Activated naive CD8-positive, alpha-beta T cell treated with anti-CD3 and anti-CD28 coated beads, Interleukin-2, amount 10 ng/mL, durations not matched to agents 7 days and 5 days (primary cell): ENCODE measurements at places on chromosomes 12 and 14. TPM values are rescaled to one million over a fixed set of nuclear protein-coding genes. Genes with fewer than 3 reads are reported as not detected.
A peak's percentile ranks its signal among the peaks of the same experiment; 100 is the strongest.

DNA sequence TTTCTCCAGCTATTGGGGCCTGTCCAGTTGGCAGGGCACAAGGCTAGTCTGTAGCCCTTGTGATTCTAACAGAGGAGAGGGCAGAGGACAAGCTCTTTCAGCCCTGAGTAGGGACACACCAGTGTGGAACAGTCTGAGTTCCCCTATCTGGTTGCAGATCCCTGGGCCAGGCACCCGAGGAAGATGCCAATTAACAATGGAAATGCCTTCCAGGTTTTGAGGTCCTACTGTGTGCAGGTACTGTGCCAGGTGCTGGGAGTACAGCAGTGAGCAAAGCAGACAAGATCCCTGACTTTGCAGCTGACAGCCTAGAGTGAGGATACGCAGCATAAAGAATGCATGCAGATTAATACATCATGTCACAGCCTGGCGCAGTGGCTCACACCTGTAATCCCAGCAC lies 17.1 kb downstream of the DTX1 start:
- H3K4me1 ChIP-seq = peaks cover 18% of the 10 kb centered on the region
- no peaks in the 10 kb centered on the region for H3K27me3 ChIP-seq
- no peak overlapping the region for H3K4me3 ChIP-seq
- DNase-seq = no peak

The CHGA gene
- total RNA-seq = not detected

DNA sequence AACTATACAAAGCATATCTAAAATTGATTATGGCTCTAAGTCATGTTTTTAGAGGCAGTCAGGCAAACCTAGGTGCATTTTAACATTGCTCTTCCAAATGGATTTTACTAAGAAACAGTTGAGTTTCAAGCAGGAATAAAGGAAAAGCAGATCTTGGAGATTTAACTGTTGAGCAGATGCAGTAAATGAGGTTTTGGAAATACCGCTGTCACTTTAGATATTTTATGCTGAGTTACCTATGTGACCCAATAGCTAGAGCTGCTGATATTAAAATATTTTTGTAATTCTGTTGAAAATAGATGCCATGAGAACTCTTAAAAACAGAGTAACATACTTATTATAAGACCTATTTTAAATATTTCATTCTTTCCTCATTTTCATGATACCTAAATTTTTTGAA lies 181.4 kb downstream of the SYT1 start:
- H3K4me1 ChIP-seq = no peaks in the 10 kb centered on the region
- H3K36me3 ChIP-seq = no peaks in the 10 kb centered on the region
- no peak for DNase-seq

- peaks cover 2% of the 10 kb centered on the region for H3K36me3 ChIP-seq
- no peak overlapping the region for H3K4me3 ChIP-seq
Observed at GRCh38 chr12:13162904-13163303, 33.6 kb upstream of the EMP1 start.

The ANKS1B gene
- total RNA-seq = not detected

- no peak overlapping the region for H3K27ac ChIP-seq
- H3K36me3 ChIP-seq = no peaks in the 10 kb centered on the region
- peak overlapping the region; percentile 75 for H3K4me3 ChIP-seq
- H3K4me1 ChIP-seq = peaks cover 3% of the 10 kb centered on the region
- peak; percentile 79 for DNase-seq
Observed at GRCh38 chr12:31117203-31118011, 43.7 kb downstream of the DDX11 start.

The TSPAN19 gene
- total RNA-seq = not detected

DNA sequence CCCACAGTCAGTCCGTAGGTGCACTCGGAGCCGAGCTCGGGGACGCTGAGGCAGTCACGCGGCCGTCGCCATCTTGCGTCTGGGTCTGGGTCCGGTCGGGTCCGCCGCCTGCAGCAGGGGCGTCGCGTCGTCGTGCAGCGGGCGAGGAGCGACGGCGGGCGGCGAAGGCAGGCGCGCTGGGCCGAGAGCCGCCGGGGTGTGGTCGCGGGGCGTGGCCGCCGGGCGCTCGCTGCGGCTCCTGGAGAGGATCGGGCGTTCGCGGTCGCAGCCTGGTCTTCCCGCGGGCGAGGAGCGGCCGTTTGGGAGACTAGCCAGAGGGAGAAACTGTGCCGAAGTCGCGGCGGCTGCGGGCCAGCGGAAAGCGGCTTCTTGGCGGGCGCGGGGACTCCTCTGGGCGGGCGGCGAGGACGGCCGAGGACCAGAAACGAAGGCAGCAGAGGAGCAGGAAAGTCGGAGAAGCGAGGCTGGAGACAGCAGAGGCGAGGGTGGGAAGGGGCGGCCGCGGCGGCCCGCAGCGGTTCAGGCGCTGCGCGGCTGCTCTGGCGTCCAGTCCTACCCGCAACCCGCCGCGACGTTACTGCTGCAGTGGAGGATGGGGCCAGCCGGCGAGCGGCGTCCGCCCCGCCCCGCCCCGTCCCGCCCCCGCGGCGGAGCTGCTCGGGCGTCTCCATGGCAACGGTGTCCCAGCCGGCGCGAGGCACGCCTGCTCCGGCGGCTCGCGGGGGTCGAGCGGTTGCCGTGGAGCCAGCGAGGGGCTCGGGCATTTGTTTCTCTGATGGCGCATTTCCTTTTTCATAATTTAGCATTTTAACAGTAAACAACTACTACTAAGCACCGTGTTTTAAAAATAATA lies at the start of gene PNMA1:
Gene PNMA1 (minus strand): TSS at position 582 of the 853 bp plus-strand sequence. CDS start 745 bp downstream, outside the sequence.
- H3K4me1 ChIP-seq = peaks cover 21% of the 10 kb centered on the region
- H3K27ac ChIP-seq = peak within 1 kb of the TSS; percentile 97
- DNase-seq = peak; percentile 92
- no peaks in the 10 kb centered on the region for H3K27me3 ChIP-seq
- H3K4me3 ChIP-seq = peak within 1 kb of the TSS; percentile 96
- peaks cover 12% of the 10 kb centered on the region for H3K36me3 ChIP-seq

The LLPH gene
- total RNA-seq = 35.1 TPM

- peaks cover 24% of the 10 kb centered on the region for H3K27me3 ChIP-seq
- H3K27ac ChIP-seq = no peak overlapping the region
- DNase-seq = no peak
Observed at GRCh38 chr14:24978862-24979724, 70.9 kb downstream of the STXBP6 start.

DNA sequence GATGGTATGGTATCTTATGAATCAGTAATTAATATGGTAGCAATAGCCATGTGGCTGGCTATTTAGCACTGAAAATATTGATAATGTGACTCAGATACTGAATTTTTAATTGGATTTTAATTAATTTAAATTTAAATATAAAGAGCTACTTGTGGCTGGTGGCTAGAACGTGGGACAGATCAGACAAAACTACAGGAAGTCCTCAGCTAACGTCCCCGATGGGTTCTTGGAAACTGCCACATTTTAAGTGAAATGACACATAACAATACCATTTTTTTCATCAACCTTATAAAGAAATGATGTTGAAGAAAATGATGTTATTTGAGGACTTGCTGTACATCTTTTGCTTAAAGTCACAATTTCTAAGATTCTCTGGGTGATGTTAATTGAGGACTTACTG lies 138.1 kb upstream of the FLRT2 start:
- no peak for DNase-seq
- peaks cover 2% of the 10 kb centered on the region for H3K27me3 ChIP-seq
- no peaks in the 10 kb centered on the region for H3K36me3 ChIP-seq
- H3K4me3 ChIP-seq = no peak overlapping the region
- H3K27ac ChIP-seq = no peak overlapping the region

The TAS2R50 gene
- 1.4 TPM for total RNA-seq

GRCh38 chr14:30243805-30244204 lies 315.2 kb upstream of the G2E3 start:
- no peaks in the 10 kb centered on the region for H3K36me3 ChIP-seq
- H3K4me3 ChIP-seq = no peak overlapping the region
- H3K27ac ChIP-seq = no peak overlapping the region
- H3K27me3 ChIP-seq = no peaks in the 10 kb centered on the region
- no peak for DNase-seq

DNA sequence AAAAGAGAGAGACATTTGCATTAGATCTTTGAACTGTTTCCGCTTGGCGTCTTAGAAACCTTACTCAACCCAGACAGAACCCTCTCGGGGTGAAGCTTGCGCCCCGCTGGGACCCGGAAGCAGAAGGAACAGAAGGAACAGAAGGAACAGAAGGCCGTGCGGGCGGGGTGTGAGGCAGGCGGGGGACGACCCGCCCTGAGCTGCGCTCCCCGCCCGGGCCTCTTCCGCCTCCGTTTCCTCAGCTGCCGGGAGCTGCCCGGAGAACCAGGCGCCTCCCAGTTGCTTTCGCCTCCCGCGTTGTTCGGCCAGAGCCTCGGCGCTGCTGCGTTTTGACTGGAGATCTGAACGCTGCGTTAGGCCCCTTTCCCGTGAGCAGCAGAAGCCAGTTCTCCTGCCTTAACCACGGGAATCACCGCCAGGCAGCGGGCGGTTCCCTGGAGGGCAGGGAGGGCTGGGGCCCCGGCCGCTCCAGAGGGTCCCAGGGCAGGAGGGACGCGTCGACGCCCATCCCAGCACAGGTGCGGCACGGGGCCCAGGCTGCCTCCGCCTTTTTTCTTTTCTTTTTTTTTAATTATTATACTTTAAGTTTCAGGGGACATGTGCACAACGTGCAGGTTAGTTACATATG lies 19.3 kb upstream of the MMP17 start:
- H3K36me3 ChIP-seq = peaks cover 12% of the 10 kb centered on the region
- H3K4me3 ChIP-seq = peak overlapping the region; percentile 79
- H3K4me1 ChIP-seq = peaks cover 1% of the 10 kb centered on the region
- peak; percentile 62 for DNase-seq

DNA sequence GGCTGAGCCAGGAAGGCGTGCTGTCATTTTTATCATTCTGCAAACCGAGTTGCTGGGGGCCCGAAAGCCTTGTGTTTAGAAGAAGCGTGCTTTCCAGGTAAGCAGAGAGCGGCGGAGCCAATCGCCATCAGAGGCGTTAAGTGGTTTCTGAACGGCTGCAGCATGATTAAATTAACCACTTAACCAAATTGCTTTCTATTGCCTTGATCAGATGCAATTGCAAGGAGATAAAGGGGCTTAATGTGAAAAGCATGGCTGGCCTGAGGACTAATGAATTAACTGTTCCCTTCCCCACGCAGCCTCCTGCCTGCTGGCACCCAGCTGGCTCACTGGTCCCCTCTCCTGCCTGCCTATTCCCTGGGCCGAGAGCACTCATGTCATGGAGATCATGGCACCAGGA lies 36.6 kb upstream of the CHGA start:
- H3K36me3 ChIP-seq = peaks cover 1% of the 10 kb centered on the region
- H3K27ac ChIP-seq = no peak overlapping the region
- no peak for DNase-seq
- no peak overlapping the region for H3K4me3 ChIP-seq
- H3K4me1 ChIP-seq = peaks cover 1% of the 10 kb centered on the region
- H3K27me3 ChIP-seq = peaks cover 25% of the 10 kb centered on the region

The PRH2 gene
- total RNA-seq = not detected

DNA sequence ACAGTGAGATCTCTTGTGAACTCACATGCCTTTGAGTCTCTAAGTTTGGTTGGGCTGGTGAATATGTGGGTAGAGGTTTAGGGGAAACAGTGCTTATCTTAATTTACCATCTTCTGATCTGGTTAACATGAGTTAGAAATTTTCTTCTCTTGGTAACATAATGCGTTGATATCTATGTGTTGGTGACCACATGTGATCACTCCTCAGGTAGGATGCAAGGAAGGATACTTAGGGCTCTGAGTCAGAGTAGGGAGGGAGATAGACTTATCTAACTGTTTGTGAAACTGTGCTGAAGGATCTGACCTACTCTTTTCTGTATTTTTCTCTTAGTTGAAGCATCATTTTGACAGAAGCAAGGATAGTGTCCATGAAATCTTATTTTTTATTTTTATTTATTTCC lies 23.1 kb downstream of the FAM234B start:
- H3K4me1 ChIP-seq = peaks cover 8% of the 10 kb centered on the region
- H3K36me3 ChIP-seq = peaks cover 7% of the 10 kb centered on the region
- no peak overlapping the region for H3K4me3 ChIP-seq
- H3K27me3 ChIP-seq = no peaks in the 10 kb centered on the region

- H3K27ac ChIP-seq = peak overlapping the region; percentile 75
- DNase-seq = no peak
- H3K36me3 ChIP-seq = peaks cover 12% of the 10 kb centered on the region
- H3K27me3 ChIP-seq = no peaks in the 10 kb centered on the region
- H3K4me3 ChIP-seq = peak overlapping the region; percentile 79
Observed at GRCh38 chr12:121538699-121539061, 42.1 kb downstream of the KDM2B start.

The IAPP gene
- not detected for total RNA-seq

The RPS6KA5 gene
- 48.1 TPM for total RNA-seq

- no peak for DNase-seq
- H3K4me3 ChIP-seq = no peak overlapping the region
- H3K27me3 ChIP-seq = no peaks in the 10 kb centered on the region
- no peak overlapping the region for H3K27ac ChIP-seq
- H3K4me1 ChIP-seq = no peaks in the 10 kb centered on the region
Observed at GRCh38 chr12:100077367-100077766, 65.3 kb downstream of the BLTP3B start.

DNA sequence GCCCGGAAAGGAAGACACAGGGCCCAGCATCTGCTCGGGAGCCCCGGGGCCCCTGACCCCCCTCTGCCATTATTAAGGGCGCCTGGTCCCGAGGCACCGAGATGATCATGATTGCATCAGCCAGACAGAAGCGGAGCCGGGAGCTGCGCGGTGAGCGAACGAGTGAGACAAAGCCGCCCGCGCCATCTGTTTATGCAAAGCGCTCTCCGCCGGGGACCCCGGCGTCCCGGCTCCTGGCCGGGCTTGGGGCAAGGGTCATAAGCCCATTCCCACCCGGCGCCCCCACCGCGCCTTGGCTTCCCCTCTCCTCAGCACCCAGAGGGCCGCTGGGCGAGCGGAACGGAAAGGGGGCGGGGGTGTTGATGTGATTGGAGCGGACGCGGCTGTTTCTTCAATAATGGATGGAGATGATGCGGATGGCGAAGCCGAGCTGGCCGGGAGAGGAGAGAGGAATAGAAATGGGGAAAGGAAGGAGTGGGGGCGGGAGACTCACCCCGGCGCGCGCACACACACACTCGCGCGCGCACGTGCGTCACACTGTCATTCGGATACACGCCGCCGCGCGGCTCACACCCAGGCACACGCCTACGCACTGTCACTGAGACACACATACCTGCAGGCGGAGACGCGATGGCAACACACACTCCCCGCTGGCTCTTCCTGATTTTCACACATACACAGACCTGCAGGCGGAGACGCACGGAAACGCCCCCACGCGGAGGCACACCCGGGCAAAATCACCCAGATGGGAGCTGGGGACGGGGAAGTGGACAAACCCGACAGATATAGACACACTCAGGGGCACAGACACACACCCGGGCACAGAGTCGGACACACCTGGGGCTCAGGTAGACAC lies 10.7 kb downstream of the STAC3 start:
- peaks cover 42% of the 10 kb centered on the region for H3K27me3 ChIP-seq
- H3K4me3 ChIP-seq = peak overlapping the region; percentile 98
- H3K27ac ChIP-seq = peak overlapping the region; percentile 90
- peaks cover 55% of the 10 kb centered on the region for H3K4me1 ChIP-seq
